ENCODE measurements at places on chromosomes 3 and 15.

DNA sequence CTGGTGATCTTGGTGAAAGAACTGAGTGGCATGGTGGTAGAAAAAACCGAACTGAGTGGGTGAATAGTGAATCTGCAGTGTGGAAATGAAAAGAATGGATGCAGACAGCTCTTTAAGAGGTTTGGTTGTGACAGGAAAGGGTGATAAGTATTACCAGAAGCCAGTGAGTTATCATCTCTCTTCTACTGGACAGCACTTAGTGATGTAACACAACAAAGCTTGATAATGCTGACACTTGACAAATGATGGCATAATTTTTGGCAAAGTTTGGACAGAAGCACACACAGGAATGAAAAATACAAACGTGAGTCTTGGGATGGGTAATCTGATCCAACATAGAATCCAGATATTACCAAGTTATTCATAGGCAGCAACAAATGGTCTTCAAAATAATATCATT is 112.2 kb downstream of the ISL2 start:
- no peak for DNase-seq

- DNase-seq = peak; percentile 17
Measured at GRCh38 chr15:43209059-43209824, 11.6 kb downstream of the EPB42 start.

DNA sequence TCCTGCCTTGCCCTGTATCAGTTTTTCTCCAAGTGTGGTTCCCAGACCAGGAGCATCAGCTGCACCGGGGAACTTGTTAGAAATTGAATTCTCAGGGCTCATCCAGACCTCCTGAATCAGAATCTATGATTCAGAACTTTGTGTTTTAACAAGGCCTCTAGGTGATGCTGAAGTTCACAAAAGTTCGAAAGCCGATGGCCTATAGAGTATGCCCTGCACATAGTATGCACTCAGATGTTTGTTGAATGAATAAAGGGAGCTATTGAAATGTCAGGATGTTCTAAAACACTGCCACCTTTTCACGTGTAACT is 664 bp upstream of the LARP6 start:
- peak; percentile 24 for DNase-seq

GRCh38 chr3:182704926-182705325 is 88.4 kb upstream of the ATP11B start:
- no peak for DNase-seq

- peak; percentile 75 for DNase-seq
Measured at GRCh38 chr15:55003965-55004873, 192.5 kb downstream of the RSL24D1 start.

DNA sequence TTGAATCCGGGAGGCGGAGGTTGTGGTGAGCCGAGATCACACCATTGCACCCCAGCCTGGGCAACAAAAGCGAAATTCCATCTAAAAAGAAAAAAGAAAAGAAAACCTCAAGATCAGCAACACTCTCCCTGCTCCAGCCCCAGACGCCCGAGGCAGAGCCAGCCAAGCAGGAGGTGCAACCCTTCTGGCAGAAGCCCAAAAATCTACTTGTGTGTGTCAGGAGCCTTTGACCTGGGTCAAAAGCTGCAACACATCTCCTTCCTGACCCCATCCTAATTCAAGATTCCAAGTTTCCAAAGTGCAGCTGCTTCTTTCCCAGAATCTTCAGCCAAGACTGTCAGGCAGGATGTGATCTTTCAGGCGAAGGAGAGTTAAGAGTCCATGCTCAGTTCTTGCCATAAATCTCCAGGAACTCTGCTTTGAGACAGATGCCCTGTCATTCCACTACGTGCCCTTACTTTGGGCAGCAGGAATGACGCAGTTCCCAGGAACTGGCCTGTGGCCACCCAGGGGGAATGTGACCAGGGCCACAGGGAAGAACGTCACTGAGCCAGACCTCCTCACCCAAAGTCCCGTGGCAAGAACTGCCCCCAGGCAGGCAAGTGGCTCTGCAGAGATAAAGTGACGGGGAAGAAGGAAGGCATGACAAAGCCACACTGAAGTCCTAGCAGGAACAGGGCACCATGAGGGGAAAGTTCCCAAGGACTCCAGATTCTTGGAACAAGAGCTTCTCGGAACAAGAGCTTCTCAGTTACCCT is 39.4 kb downstream of the SH3BP5 start:
- no peak for DNase-seq
